HuH-7 (cell line): ENCODE measurements at places on chromosomes 7 and 10.

- DNase-seq: no peak
Measured at GRCh38 chr7:26862834-26863233, 1.6 kb downstream of the SKAP2 start.

- DNase-seq: no peak
Measured at GRCh38 chr10:66349076-66349475, 576.8 kb upstream of the LRRTM3 start.

DNA sequence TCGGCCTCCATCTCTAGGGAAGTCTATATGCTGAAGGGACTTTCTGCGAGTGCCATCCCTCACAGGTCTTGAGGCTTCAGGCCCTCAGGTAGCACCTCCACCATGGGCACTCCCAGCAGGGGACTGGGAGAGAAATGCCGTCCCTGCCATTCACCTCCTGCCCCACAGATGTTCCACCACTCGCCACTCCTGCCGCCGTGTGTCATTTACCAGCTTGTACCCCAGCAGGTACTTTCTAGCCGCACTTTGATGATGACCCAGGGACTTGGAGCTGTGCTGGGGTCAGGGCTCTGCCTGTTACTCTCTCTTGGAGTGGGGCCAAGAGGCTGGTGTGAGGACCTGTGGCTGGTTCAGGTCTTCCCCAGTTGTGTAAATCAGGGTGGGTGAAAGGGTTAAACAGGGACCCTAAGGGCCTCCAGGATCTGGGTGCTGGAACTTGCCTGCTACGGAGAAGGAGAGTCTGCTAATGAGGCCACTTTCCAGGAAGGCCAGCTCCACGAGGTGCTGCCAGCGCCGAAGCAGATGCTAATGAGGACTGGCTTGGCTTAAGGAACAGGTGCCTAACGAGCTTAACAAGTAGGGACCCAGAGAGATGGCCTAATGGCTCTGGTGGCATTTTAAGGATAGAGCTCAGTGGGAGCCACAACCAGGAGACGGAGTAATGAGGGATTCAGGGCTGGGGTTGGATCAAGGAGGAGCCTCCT lies 32.4 kb downstream of the CRHR2 start:
- DNase-seq: no peak

- no peak for DNase-seq
Measured at GRCh38 chr7:77783545-77783944, 14.7 kb downstream of the TMEM60 start.
